ENCODE measurements at places on chromosomes 1 and 21. TPM values are rescaled to one million over a fixed set of nuclear protein-coding genes. Genes with fewer than 3 reads are reported as not detected.

DNA sequence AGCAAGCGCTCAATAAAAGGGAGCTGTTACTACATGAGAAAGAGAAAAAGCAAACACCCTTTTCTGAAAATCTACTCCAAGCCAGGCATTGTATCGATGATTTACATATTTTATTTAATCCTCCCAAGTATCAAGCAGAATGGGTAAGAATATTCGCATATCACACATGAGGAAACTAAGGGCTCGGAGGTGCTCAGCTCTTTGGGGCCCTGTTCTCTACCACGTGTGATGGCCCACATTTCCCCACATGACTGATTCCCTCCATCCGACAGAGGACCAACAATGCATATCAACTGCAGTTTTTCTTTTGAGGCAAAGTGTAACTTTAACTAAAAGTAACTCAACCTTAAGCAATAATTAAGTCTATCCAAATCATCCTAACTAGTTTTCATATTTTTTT lies 8.2 kb downstream of the ERI3 start:
- H3K27me3 ChIP-seq = no peaks in the 10 kb centered on the region
- H3K27ac ChIP-seq = peak overlapping the region; percentile 56
- H3K4me3 ChIP-seq = no peak overlapping the region
- no peak for ATAC-seq
- H3K4me1 ChIP-seq = peaks cover 10% of the 10 kb centered on the region

EXO1 gene
- not detected for total RNA-seq

- H3K4me3 ChIP-seq = no peak overlapping the region
- peak overlapping the region; percentile 81 for H3K27ac ChIP-seq
Observed at GRCh38 chr1:151620286-151620685, 8.4 kb downstream of the SNX27 start.

OR10J5 gene
- total RNA-seq = not detected

SPRR2A gene
- 22.1 TPM for total RNA-seq

- ATAC-seq = no peak
- H3K4me1 ChIP-seq = no peaks in the 10 kb centered on the region
- H3K36me3 ChIP-seq = no peaks in the 10 kb centered on the region
Observed at GRCh38 chr21:40622531-40622930, 224.4 kb downstream of the DSCAM start.

CFAP107 gene
- not detected for total RNA-seq

PRAMEF17 gene
- total RNA-seq = not detected

DNA sequence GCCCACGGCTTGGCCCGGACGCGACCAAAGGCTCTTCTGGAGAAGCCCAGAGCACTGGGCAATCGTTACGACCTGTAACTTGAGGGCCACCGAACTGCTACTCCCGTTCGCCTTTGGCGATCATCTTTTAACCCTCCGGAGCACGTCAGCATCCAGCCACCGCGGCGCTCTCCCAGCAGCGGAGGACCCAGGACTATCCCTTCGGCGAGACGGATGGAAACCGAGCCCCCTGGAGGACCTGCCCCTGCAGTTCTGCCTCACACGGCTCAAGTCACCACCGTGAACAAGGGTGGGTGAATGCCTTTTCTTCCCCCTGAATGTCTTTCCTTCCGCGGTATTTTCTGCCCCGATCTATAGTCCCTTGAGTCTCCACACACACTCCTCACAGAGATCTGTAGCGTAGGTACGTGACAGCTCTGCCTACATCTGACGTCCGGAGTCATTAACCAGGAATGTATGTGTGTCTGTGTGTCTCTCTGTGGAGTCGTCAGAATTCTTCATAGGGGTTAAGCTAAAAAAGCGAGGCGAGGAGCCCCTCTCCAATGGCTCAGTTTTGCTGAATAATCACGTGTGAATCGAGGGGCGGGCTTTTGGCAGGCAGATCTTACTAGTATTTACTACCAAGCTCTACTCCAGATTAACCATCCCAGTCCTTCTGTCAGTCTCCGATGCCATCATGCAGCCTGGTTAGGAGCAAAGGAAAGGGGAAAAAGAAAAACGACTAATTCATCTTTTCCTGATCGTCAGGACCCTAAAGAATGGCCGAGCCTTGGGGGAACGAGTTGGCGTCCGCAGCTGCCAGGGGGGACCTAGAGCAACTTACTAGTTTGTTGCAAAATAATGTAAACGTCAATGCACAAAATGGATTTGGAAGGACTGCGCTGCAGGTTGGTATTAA lies at the start of gene CDKN2C:
TSS of gene CDKN2C (plus strand) at position 635 of the 898 bp plus-strand sequence. CDS start at position 759, 124 bp downstream.
- H3K27ac ChIP-seq = peak within 1 kb of the TSS; percentile 98
- H3K4me3 ChIP-seq = peak within 1 kb of the TSS; percentile 69
- H3K27me3 ChIP-seq = no peaks in the 10 kb centered on the region
- H3K36me3 ChIP-seq = no peaks in the 10 kb centered on the region
- H3K4me1 ChIP-seq = no peaks in the 10 kb centered on the region
- ATAC-seq = peak; percentile 25

- H3K27ac ChIP-seq = no peak overlapping the region
- no peaks in the 10 kb centered on the region for H3K4me1 ChIP-seq
- no peaks in the 10 kb centered on the region for H3K27me3 ChIP-seq
- ATAC-seq = no peak
Observed at GRCh38 chr1:240070188-240070587, 21.5 kb upstream of the FMN2 start.

DNA sequence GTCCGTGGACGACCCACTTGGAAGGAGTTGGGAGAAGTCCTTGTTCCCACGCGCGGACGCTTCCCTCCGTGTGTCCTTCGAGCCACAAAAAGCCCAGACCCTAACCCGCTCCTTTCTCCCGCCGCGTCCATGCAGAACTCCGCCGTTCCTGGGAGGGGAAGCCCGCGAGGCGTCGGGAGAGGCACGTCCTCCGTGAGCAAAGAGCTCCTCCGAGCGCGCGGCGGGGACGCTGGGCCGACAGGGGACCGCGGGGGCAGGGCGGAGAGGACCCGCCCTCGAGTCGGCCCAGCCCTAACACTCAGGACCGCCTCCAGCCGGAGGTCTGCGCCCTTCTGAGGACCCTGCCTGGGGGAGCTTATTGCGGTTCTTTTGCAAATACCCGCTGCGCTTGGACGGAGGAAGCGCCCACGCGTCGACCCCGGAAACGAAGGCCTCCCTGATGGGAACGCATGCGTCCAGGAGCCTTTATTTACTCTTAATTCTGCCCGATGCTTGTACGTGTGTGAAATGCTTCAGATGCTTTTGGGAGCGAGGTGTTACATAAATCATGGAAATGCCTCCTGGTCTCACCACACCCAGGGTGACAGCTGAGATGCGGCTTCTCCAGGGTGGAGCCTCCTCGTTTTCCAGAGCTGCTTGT lies 32.4 kb downstream of the PRMT2 start:
- peaks cover 34% of the 10 kb centered on the region for H3K36me3 ChIP-seq
- H3K27me3 ChIP-seq = peaks cover 33% of the 10 kb centered on the region
- H3K27ac ChIP-seq = no peak overlapping the region
- ATAC-seq = no peak
- peak overlapping the region; percentile 48 for H3K4me3 ChIP-seq

GRCh38 chr1:89746424-89747149 lies 74.2 kb upstream of the LRRC8D start:
- H3K27ac ChIP-seq = no peak overlapping the region
- no peak for ATAC-seq
- no peaks in the 10 kb centered on the region for H3K27me3 ChIP-seq
- H3K4me1 ChIP-seq = no peaks in the 10 kb centered on the region

- no peak for ATAC-seq
- H3K4me1 ChIP-seq = peaks cover 19% of the 10 kb centered on the region
- no peak overlapping the region for H3K4me3 ChIP-seq
Observed at GRCh38 chr21:32331444-32332305, 33.0 kb downstream of the MRAP start.

GRCh38 chr1:207355060-207355459 lies 33.6 kb downstream of the CD55 start:
- H3K4me1 ChIP-seq = no peaks in the 10 kb centered on the region
- no peaks in the 10 kb centered on the region for H3K36me3 ChIP-seq
- no peaks in the 10 kb centered on the region for H3K27me3 ChIP-seq

NBL1 gene
- total RNA-seq = 295 TPM

- H3K36me3 ChIP-seq = no peaks in the 10 kb centered on the region
- no peaks in the 10 kb centered on the region for H3K4me1 ChIP-seq
- H3K27me3 ChIP-seq = no peaks in the 10 kb centered on the region
- H3K27ac ChIP-seq = no peak overlapping the region
- H3K4me3 ChIP-seq = no peak overlapping the region
Observed at GRCh38 chr1:219460896-219461815, 151.7 kb downstream of the ZC3H11B start.

KCNN3 gene
- 6.6 TPM for total RNA-seq

GRCh38 chr1:185353124-185353523 lies 36.1 kb upstream of the IVNS1ABP start:
- H3K27me3 ChIP-seq = no peaks in the 10 kb centered on the region
- H3K36me3 ChIP-seq = no peaks in the 10 kb centered on the region
- no peak overlapping the region for H3K4me3 ChIP-seq
- ATAC-seq = no peak
- no peaks in the 10 kb centered on the region for H3K4me1 ChIP-seq

PDC gene
- total RNA-seq = not detected

DNA sequence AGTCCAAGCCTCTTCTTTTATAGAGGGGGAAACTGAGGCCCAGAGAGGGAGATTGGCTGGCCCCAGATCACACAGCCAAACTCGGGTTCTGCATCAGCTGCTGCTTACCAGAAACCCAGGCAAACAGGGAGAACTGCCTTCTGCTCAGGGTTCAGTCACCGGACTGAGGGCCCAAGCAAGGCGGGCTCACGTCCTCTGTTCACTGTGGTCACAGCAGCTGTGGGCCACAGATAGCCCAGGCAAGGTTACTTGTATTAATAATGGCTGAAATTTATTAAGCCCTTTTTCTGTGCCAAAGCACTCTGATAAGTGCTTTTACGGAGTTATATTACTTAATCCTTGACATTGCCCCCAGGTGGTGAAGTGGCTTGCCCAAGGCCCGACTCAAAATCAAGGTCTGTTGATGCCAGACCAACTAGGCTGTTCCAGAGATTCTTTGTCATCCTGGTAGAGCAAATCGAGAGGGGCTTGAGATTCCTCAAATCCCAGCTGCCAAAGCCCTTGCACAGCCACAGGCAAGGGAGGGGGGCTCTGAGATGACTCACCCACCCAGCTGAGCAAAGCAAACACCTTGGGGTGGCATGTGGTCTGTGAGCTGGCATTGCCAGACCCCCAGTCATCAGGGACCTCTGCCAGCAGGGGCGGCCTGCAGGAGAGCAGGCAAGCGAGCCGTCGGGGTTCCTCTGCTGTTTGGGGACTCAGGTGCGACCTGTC lies 36.5 kb downstream of the EPHB2 start:
- H3K27ac ChIP-seq = no peak overlapping the region
- peaks cover 11% of the 10 kb centered on the region for H3K27me3 ChIP-seq
- H3K4me3 ChIP-seq = no peak overlapping the region
- ATAC-seq = no peak
- no peaks in the 10 kb centered on the region for H3K36me3 ChIP-seq

DNA sequence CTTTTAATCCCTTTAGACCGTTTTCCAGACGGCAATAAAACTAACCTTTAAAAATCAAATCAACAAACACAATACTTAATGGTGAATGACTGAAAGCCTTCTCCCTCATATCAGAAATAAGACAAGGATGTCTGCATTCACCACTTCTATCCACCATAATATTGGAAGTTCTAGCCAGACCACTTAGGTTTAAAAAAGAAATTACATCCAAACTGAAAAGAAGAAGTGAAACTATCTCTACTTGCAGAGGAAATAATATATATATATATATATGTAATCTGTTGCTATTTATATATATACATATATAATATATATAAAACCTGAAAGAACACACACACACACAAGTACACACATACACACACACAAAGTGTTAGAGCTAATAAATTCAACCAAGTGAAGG lies 100.4 kb downstream of the BRINP3 start:
- no peaks in the 10 kb centered on the region for H3K36me3 ChIP-seq
- no peaks in the 10 kb centered on the region for H3K27me3 ChIP-seq
- no peak for ATAC-seq

DNA sequence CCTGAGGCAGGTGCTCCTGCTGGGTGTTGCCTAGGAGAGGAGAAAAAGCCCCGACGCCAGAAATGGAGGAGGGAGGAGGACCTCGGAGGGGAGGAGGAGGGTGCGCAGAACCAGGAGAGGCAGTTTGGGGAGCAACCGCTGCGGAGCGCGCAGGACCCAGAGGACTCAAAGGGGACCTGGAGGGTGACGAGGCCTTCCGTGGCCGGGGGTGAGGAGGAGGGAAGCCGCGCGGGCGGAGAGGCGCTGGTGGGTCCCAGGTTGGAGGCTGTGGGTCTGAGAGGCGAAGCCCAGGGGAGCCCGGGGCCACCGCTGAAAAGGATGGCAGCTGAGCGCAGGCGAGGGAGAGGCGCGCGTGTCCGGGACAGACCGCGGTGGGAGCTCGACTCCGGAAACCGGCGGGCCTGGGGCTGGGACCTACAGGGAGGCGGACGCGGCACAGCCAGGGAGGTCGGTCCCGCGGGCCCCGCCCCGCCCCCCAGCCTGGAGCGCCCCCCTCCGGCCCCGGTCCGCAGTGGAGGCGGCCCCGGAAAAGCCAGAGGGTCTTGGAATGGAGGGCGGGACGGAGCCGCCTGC lies 15.1 kb downstream of the RNF223 start:
- no peaks in the 10 kb centered on the region for H3K36me3 ChIP-seq
- peak; percentile 22 for ATAC-seq
- peaks cover 82% of the 10 kb centered on the region for H3K27me3 ChIP-seq

GRCh38 chr21:42641311-42642218 lies 11.9 kb upstream of the PDE9A start:
- no peak overlapping the region for H3K4me3 ChIP-seq
- ATAC-seq = no peak
- H3K4me1 ChIP-seq = no peaks in the 10 kb centered on the region
- H3K27ac ChIP-seq = no peak overlapping the region

Measured in gastroesophageal sphincter (tissue), 4 donors.